ENCODE measurements at places on chromosomes 7 and 10.
A peak's percentile ranks its signal among the peaks of the same experiment; 100 is the strongest.

DNA sequence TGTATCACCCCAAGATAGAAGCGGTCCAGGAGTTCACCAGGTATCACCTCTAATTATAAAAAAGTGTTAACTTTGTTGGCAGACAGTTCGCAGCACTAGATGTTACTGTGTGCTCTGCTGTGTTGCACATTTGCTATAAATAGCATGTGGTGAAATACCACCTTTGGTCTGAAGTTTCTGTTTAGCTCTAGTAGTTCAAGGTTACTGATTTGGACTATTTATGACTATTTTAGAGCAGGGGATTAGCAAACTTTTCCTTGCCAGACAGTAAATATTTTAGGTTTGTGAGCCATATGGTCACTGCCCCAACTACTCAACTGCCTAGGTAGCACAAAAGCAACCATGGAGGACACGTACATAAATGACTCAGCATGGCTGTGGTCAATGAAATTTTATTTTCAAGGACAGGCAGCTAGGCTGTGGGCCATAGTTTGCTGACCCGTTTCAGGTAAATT lies 16.5 kb downstream of the DENND10 start:
- peak; percentile 97 for DNase-seq

DNA sequence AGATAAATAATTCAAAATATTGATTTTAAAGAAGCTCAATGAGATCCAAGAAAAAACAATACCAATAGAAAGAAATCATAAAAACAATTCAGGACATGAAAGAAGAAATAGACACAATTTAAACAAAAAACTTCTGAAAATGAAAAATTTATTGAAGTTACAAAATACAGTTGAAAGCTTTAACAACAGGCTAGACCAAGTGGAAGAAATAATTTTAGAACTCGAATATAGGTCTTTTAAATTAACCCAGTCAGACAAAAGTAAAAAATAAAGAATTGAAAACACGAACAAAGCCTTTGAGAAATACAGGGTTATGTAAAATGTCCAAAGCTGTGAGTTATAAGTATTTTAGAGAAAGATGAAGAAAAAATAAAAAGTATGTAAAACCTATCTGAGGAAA lies 152.4 kb upstream of the SMIM30 start:
- no peak for DNase-seq

DNA sequence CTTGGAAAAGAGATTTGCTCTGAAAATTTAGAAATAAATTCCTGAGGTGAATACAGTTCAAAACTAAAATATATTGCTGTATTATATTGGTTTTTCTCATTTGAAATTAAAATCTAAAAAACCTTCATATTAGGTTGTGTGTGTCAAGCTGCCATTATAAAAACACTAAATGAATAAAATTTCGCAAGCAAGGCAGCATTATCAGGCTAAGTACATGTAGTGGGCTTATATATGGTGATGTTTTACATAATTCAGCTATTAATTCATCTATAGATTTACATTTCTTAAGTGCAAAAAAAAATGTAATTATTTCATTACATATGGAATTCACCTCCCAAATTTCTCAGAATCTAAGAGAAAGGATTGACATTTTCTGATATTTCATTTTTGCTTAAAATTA lies 5.3 kb downstream of the MEOX2 start:
- DNase-seq: no peak

GRCh38 chr10:36765782-36766414 lies 359.5 kb upstream of the ANKRD30A start:
- DNase-seq: peak; percentile 25

DNA sequence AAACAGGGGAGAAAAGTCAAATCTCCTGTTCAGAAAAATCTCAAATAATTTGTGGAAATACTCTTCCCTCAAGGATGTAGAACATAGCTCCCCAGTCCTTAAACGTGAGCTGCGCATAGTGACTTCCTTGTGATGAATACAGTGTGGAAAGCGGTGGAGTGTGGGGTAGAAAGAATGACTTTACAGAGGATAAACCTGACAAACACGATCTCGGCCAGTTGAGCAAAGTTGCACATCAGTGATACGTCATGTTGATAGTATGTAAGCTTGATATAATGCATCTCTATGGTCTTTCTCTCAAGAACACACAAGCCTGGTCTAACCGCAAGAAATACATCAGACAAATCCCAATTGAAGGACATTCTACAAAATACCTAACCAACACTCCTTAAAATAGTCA lies 32.0 kb upstream of the ZCCHC24 start:
- DNase-seq: no peak

- DNase-seq: peak; percentile 74
Measured at GRCh38 chr7:1940402-1940786, 270.3 kb downstream of the ELFN1 start.

- DNase-seq: no peak
Measured at GRCh38 chr7:91537260-91538152, 273.3 kb downstream of the FZD1 start.

DNA sequence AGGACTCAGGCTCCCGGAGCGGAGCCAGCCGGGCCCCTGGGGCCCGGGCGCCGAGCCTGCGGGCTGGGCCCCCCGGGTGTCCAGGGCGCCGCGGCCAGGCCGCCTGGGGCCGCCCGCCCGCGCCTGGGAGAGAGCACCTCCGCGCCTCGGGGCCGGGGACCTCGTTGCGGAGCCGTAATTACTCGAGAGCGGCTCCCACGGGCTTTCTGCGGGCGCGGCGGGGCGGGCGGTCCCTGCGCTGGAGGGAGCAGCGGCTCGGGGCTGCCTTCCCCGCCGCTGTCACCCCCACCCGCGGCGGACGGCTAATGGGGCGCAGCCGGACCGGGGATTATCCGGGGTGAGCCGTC lies 1.5 kb downstream of the GNB2 start:
- DNase-seq: no peak

- peak; percentile 81 for DNase-seq
Measured at GRCh38 chr10:4532467-4532866, 293.5 kb upstream of the AKR1E2 start.

DNA sequence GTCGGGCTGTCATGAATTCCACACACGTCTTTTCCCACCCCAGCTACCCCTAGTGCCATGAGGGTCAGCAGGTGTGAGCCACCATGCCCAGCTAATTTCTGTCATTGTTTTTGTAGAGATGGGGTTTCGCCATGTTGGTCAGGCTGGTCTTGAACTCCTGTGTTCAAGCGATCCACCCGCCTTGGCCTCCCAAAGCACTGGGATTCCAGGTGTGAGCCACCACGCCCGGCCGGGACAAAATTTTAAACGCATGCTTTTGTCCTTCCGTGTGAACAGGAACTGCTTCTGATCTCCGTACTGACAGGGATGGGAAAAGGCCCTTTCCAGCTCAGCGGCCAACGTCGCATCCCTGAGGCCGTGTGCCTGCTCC lies 15.6 kb upstream of the ZFAND2A start:
- DNase-seq: no peak

DNA sequence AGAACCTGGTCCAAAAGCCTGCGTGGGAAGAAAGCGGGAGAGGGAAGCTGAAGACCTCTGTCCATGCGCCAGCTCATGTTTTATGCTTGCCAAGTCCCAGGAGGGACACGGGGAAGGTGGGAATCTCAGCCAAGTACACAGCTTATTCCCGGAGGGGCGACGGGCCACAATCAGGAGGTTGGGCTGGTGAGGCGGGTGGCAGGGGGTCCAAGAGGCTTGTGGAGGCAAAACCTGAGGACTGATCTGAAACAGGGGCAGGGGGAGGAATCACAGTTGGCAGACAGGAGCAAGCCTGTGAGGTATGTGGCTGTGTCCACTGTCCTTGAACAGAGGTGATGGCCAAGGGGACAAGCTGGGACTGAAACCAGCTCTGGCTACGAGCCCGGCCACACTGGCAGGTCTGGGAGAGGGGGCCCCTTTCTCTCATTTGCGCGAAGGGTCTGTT lies 38.0 kb upstream of the LEP start:
- DNase-seq: no peak

DNA sequence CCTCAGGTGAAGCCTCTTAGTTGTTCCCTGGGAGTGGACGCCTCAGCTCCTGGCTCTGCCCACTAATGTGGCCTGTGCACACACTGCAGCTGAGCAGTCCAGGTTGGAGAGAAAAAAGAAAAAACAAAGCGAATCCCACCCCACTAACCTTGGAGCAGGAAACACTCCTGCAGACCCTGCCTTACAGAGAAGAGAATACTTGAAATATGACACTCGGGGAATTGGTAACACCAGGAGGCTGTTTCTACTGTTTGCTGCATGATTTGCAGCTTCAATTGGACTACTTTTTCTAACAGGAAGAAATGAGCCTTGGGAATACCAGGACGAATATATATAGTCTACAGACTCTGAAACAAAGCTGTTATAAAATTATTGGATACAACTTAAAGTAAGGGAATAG lies 22.2 kb downstream of the CDHR3 start:
- DNase-seq: no peak

- DNase-seq: no peak
Measured at GRCh38 chr7:26556061-26556881, 264.6 kb downstream of the SNX10 start.

GRCh38 chr7:54985426-54986330 lies 33.1 kb upstream of the EGFR start:
- DNase-seq: peak; percentile 60

DNA sequence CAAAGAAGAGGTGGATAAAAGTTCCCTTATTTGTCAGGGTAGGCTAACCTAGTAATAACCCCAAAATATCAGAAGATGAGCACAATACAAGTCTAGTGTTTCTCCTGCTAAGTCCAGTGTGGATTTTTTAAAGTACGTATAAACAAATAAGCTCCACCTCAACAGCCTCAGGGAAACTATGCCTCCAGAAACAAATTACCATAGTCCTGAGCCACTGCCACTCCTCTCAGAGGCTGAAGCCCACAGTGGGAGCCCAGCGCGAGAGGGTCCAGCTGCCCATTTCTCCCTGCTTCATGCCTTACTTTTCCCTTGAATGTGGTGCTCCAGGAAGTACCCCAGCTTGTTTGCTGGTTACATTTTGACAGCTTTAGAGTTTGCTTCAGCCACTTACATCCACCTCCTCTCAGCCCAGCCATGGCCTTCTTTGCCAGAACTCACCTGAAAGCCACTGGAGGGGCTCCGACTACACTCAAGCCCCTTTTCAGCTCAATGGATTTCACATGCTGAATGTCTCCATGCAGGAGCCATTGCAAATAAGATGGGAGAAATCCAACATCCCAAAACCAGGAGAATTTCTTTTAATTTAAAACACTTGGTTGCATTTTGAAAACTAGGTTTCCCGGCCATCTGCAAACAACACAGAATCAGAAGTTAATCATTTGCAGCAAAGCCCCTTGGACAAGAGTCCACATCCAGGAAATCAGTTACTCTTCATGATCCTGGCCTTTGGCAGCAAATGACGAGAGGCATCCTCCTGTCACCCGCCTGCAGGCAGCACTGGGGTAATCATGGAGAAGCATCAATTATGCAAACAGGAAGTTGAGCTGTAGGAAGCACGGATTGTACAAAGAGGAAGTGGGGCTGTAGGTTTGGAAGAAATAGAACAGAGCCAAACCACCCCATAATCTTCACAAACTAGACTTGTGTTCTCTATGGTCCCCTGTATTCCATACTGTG lies 138.1 kb downstream of the HERPUD2 start:
- no peak for DNase-seq

GRCh38 chr10:86349940-86350630 lies 16.5 kb downstream of the GRID1 start:
- DNase-seq: no peak

DNA sequence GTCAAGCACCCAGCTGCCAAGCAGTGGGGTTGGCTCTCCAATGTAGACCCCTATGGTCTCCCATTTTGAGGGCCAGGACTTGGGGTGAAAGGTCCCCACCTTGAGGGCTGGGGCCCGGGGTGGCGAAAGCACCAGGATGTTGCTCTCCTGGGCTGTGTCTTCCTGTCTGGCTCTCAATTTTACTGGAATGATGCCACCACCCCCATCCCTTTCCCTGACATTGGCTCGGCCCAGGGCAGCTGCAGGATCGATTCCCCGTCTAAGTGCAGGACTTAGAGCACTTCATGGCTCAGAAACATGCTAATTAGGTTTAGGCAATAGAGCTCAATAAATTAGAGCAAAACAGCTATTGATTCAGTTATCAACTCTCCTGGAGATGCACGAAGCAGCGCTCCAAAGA lies 27.0 kb upstream of the HSPA12A start:
- no peak for DNase-seq

DNA sequence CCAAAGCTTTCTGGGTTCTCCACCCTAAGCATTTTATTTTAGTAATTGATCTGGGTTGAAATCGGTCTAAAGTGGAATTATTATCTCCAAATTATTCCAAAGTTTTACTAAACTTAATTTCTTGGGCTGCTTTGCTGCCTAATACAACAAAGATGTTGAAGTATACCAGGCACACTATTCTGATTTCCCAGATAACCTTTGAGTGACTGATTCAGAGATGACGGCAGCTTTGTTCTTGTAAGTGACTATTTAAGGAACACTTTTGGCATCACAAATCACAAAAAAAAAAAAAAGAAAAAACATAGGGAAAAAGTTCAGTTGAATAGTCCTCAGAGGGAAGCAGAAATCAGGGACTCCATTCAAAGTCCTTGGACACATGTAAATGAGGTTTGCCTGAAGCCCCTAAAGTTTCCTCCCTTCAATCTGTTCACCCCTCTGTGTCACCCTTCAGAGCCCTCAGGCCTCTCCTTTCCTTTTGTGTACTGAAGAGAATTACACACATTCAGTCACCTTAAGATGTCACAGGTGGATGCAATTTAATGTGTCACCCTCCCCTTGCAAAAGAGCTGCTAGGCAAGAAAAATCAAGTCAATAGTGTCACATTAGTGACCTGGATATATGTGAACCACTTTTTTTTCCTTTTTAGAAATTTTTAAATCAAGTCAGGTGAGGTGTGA lies 81.5 kb downstream of the RTKN2 start:
- peak; percentile 72 for DNase-seq

- no peak for DNase-seq
Measured at GRCh38 chr7:147509035-147509501, 1081.5 kb upstream of the C7orf33 start.

Measured in fibroblast of villous mesenchyme (primary cell).